Esophagus mucosa (tissue), 1 donor: ENCODE measurements at places on chromosomes 12 and 14.

DNA sequence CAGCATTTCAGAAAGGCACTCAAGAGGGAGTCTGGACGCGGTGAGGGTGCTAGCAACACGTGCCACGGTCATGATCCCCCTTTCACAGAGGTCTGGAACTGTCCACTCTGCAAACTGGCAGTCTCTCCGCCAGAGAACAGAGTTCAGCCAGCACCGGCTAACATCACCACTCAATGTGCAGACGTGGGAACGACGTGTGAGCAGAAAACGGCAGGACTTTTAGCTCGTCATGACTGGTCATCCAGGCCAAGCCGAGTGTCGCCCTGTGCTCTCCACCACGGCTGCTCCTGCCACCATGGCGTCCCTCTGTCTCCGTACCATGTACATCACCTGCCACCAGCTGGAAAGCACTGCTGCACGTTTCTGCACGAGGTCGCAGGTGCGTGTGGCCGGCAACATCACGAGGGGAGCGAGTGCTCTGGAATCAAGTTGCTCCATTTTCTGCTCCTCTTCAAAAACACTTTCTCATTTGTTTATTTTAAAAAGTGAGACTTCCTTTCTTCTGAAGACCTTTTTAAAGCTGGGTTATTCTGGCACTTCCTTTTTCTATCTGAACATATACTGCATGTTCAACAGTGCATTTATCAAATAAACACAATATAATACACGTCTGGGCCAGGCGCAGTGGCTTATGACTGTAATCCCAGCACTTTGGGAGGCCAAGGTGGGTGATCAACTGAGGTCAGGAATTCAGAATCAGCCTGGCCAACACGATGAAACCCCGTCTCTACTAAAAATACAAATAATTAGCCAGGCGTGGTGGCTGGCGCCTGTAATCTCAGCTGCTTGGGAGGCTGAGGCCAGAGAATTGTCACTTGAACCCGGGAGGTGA lies 28.0 kb downstream of the SLC15A4 start:
- ATAC-seq: no peak

GRCh38 chr14:99267837-99268781 lies 3.9 kb downstream of the BCL11B start:
- ATAC-seq: no peak

DNA sequence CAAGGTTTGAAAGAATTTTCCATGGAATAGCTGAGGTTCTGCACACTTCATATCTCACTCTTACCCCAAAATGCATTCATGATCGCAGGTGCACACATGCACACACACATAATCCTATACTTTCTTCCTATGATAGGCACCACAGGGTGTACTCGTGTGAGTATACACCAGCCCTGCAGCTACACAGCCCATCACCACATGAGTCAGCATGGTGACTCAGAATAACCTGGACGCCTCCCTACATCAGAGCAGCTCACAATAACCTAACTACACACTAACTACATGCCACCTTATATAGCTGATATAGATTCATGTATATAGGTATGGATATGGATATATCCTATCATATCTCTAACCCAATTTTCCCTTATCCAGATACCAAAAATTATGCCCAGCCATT lies 850.2 kb upstream of the TMEM132C start:
- ATAC-seq: no peak

DNA sequence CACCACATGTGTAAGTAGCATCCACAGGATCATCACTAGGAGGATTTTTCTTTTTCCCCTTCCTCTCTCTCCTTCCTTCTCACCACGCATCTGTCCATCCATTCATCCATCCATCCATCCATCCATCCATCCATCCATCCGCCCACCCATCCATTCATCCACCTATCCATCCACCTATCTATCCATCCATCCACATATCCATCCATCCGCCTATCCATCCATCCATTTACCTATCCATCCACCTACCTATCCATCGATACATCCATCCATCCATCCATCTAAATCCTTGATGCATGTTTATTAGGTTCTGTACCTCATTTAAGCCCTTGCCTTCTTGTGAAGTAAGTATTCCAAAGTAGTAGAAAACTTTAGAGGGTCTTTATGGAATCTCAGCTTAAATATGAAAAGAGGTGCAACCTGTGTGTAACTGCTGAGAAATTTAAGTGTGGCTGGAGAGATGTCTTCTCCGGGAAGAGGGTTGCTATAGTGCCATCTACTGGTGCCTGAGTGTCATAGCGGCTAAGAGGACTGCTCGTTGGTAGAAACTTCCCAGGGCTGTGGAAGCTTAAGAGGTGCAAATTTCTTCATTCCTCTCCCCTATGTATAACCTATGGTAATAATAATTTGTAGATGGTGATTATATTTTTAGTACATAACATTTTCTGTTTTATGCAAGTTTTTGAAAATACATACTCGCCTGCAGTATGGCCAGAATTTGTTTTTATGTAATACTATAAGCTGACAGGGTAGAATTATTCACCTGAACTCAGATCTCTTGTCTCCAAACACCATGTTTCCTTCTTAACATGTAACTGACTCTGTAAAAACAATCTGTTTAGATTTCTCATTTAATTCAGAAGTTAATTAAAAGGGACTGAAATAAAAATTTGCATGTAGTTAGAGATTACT lies 46.0 kb downstream of the MYO1H start:
- peak; percentile 78 for ATAC-seq

DNA sequence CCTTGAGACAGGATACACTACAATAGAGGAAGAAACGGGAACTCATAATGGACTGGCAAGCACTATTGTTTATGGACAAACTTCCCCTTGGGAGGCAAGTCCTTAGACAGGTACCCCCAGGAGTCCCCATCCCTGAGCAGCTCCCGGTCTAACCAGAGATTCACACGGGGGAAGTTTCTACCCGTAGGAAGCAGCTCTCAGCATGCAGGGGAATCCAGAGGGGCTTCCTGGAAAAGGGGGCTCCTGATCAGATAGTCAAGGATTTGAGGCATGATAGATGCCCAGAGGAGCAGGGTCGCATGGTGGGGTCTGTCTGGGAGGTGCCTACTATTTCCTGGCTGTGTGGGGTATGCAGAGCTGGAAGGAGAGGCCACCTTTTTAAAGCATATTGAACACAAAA lies 282.4 kb upstream of the RTL1 start:
- ATAC-seq: no peak

GRCh38 chr14:32622742-32623141 lies 293.6 kb downstream of the AKAP6 start:
- no peak for ATAC-seq

GRCh38 chr12:48151103-48151771 lies 6.1 kb downstream of the ASB8 start:
- ATAC-seq: no peak

GRCh38 chr14:70755655-70756054 lies 53.7 kb downstream of the MAP3K9 start:
- ATAC-seq: peak; percentile 92

DNA sequence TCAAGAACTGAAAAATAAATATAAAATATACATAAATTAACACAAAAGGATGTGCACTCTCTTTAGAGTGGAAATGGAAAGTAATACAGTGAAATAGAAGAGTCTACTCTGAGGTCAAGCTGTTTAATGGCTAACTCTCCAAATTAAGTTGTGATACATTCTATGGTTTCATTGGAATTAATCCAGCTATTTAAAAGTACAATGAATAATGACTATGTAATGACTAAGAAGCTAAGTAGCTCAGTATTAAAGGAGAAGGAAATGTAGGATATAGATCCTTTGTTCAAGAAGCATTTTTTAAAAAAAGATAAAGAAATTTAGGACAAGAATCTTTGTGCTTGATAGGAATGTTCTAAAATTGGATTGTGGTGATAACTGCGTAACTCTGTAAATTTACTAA lies 85.3 kb downstream of the LRP6 start:
- no peak for ATAC-seq

- ATAC-seq: no peak
Observed at GRCh38 chr14:105442834-105443233, 23.2 kb downstream of the MTA1 start.

- ATAC-seq: no peak
Observed at GRCh38 chr12:24069532-24070395, 120.3 kb upstream of the SOX5 start.

DNA sequence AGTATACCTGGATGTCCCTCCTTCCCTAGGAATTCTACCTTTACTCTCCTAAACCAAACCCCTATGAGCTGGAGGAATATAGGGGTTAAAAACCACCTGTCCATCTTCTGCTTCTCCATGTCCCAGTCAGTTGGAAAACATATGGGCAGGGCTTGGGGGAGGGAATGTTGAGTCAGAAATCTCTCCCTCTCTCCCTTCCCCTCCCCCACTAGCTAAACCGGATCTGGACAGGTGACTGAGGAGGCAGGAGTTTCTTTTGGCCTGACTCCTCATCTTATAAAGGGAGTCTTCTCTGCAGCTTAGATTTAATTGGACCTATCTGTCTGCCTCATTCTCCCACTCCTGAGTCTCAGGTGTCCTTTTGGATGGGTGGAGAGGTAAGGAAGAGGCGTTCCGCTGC lies 6.1 kb downstream of the ERBB3 start:
- ATAC-seq: peak; percentile 83

DNA sequence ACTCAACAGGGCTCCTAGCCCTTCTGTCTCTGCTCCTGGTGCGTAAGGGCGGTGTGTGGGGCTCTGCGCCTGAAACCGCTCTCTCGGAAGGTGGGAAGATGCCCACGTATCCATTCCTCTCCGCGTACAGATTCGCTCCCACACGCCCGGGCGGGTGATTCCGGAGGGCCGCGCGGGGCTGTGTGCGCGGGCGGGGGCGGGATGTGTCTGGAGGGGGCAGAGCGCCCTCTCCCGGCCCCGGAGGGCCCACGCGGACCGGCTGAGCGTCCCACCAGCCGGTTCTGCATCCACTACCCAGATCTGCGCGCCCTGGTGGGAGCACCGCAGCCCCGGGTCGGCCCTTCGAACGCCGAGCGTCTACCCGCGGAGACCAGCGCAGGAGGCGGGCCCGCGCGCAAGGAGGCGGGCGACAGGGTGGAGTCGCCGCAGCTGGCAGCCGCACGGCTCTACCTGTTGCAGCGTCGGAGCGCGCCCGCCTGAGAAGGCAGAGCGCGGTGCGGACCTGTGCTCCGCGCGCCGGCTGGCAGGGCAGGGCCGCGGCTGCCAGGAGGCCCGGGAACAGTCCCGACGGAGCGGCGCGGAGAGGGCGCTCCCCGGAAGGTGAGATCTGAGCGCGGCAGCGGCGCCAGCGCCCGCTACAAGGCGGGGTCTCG lies 1.4 kb upstream of the KCNK13 start:
- peak; percentile 91 for ATAC-seq

- ATAC-seq: no peak
Observed at GRCh38 chr12:39032448-39032847, 127.1 kb upstream of the CPNE8 start.

GRCh38 chr14:33629792-33630191 lies 321.1 kb downstream of the EGLN3 start:
- no peak for ATAC-seq

- no peak for ATAC-seq
Observed at GRCh38 chr12:51829011-51829481, 19.5 kb downstream of the FIGNL2 start.

GRCh38 chr12:19970821-19971220 lies 397.5 kb upstream of the PDE3A start:
- ATAC-seq: no peak

GRCh38 chr12:51886021-51886710 lies 1.7 kb upstream of the ANKRD33 start:
- ATAC-seq: peak; percentile 84

GRCh38 chr14:104689881-104690711 lies 678 bp downstream of the INF2 start:
- ATAC-seq: peak; percentile 0

- no peak for ATAC-seq
Observed at GRCh38 chr12:3605692-3606091, 114.7 kb downstream of the PRMT8 start.

GRCh38 chr12:62296001-62296400 lies 35.8 kb downstream of the USP15 start:
- no peak for ATAC-seq

- no peak for ATAC-seq
Observed at GRCh38 chr14:29421156-29421728, 506.4 kb downstream of the PRKD1 start.

GRCh38 chr14:71193663-71194062 lies 286.4 kb downstream of the PCNX1 start:
- no peak for ATAC-seq

DNA sequence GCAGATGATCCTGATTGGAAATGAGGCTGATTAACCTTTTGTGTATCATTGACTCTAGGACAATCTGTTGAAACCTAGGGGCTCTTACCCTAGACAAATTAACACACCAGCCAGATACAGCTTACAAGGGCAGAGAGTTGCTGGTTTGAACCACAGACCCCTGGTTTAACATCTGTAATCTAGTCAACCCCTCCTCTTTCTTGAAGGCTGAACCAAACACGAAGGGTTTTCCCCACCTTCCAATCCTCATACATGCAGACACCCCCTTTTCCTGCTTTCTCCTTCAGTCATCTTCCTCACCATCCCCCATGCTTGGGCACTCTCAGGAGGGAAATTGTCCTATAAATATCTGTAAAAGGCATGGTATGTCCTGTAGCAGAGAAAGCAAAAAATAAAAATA lies 126.0 kb upstream of the HIF1A start:
- no peak for ATAC-seq

GRCh38 chr12:125978286-125978685 lies 913.1 kb downstream of the AACS start:
- ATAC-seq: no peak

DNA sequence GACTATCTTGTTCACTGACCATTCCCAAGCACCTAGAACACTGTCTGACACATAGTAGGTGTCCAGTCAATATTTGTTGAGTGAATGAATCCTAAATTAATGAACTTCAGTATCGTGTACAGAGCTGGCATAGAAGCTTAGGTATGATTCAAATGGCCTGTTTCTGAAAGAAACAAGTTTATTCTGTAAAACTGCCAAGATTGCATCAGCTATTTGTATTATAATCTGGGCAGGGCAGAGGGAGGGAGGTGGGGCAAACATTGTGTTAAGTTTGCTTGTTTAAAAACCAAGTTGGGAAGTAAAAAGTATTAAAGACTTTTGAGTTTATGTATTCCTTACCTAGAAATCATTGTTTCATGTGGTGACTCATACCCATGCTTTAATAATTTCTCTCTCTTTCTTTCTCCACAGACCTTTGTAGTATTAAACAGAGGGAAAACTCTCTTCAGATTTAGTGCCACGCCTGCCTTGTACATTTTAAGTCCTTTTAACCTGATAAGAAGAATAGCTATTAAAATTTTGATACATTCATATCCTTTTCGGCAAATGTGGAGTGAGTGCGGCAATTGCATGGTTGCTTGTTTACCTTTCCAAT lies 92.8 kb downstream of the SCN8A start:
- ATAC-seq: peak; percentile 87

DNA sequence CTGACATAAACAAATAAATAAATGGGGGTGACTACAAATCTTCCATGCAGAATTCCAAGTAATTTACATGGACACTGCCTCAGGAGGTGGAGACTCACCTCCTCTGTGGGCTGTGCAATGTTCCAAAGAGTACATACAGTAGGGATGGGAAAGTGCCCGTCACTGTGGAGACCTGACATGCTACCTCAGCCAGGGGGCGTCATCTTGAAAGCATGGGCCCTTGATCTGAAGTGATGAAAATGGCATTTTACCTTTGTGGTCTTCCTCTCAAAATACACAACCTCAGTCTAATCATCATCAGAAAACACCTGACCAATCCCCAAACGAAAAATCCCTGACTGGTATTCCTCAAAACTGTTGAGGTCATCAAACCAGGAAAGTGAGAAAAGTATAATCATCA lies 48.4 kb downstream of the ANAPC7 start:
- ATAC-seq: peak; percentile 40

GRCh38 chr14:43336351-43336750 lies 1170.7 kb downstream of the FSCB start:
- ATAC-seq: no peak
